ENCODE measurements at places on chromosomes 3 and 15. TPM values are rescaled to one million over a fixed set of nuclear protein-coding genes. Genes with fewer than 3 reads are reported as not detected.
A peak's percentile ranks its signal among the peaks of the same experiment; 100 is the strongest.

DNA sequence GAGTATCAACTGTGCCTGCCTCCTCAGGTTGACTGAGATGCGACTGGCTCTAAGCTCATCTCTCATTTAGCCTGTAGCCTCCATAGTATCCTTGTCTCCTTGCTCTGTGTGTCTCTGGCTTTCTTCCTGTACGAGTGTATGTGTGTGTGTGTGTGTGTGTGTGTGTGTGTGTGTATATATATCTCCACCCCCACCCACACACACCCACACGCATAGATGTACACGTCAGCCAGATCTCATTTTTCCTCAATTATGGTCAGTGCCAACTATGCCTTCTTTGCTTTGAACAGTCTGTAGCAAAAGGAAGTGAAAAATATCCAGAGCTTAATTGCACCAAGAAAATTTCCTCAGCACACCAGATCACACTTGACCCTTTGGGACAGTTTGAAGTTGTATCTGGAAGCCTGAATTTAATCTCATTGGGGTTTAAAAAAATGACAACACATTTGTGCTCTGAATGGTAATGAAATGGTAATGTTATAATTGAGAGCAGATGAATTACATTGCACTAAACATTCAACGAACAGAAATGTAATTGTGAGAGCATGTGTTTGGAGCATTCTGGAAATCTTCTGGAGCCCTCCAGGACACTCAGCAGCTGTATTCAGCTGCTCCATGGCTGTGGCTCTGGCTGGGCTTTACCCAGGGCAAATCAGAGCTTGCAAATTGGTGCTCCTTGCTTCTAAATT is 63.6 kb downstream of the RYR3 start:
- DNase-seq, result no peak

DNA sequence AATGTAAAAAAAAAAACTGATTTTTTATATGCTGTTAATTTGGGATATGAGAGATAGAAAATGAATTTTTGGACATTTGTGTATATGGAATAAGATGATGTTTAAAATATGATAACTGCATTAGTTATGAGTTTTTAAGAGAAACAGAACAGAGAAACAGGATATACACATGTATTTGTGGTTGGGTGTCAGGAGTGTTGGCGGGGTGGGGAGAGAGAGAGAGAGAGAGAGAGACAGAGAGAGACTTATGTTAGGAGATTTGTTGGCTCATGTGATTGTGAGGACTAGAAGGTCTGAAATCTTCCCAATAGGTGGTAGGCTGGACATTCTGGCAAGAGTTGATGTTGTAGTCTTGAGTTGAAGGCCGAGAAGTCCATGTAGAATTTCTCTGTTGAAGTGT is 1121.6 kb upstream of the GBE1 start:
- DNase-seq, result no peak

DNA sequence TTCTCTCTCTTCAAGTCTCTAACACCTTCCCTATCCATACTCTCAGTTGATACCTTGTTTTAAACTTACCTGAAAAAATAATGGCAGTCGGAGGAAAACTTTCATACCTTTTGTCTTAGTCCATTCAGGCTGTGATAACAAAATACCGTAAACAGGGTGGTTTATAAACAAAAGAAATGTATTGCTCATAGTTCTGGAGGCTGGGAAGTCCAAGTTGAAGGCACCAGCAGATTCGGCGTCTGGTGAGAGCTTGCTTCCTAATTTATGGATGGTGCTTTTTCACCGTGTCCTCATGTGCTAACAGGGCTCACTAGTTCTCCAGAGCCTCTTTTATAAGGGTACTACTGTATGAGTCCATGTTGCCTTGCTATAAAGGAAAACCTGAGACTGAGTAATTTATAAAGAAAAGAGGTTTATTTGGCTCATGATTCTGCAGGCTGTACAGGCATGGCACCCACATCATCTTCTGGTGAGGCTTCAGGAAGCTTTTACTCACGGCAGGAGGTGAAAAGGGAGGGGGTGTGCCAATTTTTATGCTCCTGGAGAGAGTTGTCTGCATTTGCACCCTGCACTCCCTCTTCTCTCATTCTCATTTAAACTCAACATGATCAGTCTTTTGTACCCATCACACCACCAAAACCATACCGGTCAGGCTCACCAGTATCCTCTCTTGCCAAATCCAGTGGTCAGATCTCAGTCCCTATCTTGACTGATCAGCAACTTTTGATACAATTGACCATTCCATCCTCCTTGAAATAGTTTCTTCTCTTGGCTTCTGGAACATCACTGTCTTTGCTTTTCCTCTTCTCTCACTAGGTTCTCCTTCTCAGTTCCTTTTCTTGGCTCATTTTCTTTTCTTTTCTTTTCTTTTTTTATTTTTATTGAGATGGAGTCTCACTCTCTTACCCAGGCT is 21.6 kb downstream of the ST6GAL1 start:
- no peak for DNase-seq

- DNase-seq, result no peak
These were observed 142.4 kb downstream of the ANXA2 start for GRCh38 chr15:60255390-60255789.

DNA sequence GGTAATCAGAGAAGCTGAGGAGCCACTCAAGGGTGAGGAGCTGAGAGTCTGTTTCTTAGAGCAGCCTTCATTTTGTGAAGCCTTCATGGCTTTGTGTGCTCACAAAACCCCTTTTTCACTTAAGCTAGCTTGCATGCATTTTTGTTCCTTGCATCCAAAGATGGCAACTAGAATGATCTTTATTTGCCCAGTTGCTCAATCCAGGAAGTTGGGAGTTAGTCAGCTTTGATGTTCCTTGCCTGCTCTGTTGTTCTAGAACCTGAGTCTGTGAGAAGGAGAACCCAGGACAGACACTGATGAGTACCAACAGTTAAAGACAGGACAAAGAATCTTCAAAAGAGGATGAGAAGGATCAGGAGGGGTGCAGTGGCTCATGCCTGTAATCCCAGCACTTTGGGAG is 81.8 kb downstream of the IL20RB start:
- no peak for DNase-seq

DNA sequence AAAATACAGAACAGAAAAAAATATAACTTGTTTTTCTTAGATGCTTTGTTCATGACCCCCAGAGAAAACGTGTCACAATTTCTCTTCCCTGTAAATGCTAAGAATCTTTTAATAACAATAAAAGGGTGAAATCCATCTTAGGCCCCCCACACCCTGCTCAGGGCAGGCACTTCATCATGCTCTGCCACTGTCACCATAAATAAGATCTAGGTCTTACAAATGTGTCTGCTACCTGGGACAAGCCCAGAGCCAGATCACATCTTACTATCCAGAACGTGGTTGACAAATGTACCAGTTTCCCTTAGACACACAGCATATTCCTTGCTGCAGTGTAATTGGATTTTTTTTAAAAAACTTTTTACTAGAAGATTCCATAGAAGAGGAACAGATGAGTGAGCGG is 795.4 kb downstream of the AGBL1 start:
- DNase-seq, result no peak

DNA sequence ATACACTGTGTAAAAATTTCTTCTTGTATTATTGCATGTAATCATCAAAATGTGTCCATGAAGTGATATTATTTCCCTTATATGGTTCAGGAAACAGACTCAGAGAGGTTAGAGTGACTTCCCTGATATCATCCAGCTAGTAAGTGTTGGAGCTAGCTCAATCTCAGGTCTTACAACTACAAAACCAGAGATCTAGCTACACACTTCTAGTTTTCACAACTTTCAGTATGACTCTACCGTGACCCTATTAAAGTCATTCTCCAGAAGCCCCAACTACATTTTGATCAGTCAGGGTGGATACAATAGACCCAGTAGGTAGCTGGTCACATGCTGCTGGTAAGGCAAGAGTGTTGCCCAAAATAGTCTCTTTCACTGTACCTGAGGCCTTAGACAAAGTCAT is 165.3 kb downstream of the GOLIM4 start:
- DNase-seq, result no peak

DNA sequence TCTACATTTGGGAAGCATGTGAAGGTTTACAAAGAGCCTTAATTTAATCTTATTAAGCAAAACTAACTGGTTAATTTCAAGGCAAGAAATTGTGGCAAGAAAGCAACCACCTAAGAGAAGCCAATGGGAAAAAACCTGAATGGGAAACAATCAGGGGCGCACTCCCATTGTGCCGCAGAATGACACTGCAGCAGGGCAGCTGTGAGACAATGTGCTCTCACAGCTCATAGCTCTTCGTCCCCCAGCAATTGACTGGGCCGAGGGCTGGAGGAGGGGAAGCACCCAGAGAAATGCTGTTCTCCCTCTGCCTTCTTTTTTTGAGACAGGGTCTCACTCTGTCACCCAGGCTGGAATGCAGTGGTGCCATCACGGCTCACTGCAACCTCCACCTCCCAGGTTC is 93.3 kb upstream of the RAD18 start:
- no peak for DNase-seq

DNA sequence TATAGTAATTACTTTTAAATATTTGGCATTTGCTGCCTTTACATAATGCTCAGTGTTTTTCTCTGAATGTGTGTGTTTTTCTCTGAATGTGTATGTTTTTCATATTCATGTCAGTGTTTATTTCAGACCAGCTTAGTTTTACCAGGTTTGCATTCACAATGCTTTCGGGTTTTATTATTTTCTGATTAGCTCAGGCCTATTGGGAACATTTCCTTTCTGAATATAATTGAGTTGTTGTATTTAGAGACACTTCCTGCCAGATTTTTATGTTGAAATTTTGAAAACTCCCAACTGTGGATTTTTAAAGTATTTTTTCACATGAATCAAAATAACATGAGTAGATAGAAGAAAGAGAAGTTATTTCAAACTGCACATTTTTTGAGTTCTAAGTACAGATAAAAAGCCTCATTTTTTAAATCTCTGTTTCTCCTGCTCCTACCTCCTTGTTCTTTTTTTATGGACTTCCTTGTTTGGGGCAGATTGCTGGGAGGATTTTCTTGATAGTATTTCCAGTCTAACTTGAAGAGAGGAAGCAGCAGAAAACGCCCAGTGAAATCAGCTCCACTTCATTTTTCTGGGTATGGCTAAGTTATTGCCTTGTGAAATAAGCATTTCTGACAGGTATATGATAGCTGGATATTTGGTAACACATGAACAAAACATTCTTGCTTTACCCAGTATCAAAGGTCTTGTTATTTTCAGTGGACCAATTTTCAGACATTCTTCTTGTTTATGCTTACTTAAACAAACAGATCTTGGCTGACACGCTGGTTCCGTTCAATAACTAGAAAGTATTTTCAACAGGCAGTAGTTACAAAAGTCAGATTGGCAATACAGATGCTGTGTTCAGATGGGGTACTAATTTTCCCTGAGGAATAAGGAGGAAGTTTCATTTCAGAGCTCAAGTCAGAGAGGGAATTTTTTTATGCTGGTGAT is 70.7 kb downstream of the RIOX2 start:
- DNase-seq, result no peak

DNA sequence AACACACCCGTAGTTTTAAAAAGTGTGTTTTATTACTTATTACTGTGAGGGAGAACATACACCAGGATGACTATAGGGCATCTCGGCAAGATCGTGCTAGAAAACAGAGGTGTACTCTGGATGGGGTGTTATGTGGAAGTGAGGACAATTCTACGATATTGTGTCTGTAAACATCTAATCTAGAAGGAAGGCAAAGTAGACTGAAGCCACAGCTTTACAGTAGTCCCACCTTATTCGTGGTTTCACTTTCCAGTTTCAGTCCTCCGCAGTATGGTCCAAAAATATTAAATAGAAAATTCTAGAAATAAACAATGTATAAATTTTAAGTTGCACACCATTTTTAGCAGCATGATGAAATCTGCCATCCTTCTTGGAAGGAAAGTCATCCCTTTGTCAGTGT is 277.9 kb downstream of the UNC13C start:
- no peak for DNase-seq

- DNase-seq, result no peak
These were observed 542.1 kb upstream of the NAALADL2 start for GRCh38 chr3:174317005-174317404.

GRCh38 chr3:38549082-38549481 is 52.9 kb downstream of the EXOG start:
- DNase-seq, result peak; percentile 64

- DNase-seq, result no peak
These were observed 21.4 kb upstream of the ZBED2 start for GRCh38 chr3:111616417-111617105.

- DNase-seq, result no peak
These were observed 17.3 kb upstream of the HDAC11 start for GRCh38 chr3:13462822-13463221.

DNA sequence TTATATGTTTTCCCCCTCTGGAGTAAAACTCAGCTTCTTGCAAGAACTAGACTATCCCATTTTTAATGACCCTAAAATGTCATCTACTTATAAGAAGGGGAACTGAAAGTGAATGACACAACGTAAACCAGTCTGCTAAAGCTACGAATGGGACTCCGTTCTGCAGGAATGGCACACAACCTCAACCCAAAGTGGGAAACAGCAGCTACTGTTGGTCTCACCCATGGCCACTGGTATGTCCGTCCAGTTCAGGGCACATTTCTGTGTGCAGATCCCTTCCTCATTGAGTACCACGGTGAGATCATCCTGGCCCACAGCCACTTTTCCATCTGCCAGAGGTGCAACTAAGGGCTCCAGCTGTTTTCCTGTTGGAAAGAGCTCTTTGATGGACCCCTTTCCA is 23.8 kb downstream of the VPS39 start:
- DNase-seq, result no peak

- DNase-seq, result no peak
These were observed 54.0 kb downstream of the KCNH8 start for GRCh38 chr3:19202303-19202702.

GRCh38 chr15:81315452-81316175 is 8.3 kb downstream of the STARD5 start:
- DNase-seq, result peak; percentile 69

- DNase-seq, result no peak
These were observed 40.2 kb downstream of the ISL2 start for GRCh38 chr15:76376816-76377215.

DNA sequence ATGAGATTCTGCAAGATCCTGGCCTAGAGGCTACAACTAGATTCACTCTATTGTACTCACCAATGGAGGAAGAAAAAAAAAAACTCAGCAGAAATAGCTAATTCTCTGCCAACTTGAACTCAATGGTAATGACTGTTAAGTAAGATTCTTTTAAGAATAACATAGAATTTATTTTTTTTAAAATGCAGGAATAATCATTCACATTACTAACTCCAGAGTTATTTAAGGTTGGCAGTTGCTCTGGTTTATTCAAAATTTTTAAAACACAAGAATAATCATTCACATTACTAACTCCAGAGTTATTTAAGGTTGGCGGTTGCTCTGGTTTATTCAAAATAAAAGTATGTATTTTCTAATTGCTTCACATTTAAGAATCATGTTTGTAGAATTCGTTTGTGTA is 1071.9 kb downstream of the IGSF11 start:
- no peak for DNase-seq

- DNase-seq, result no peak
These were observed 97.3 kb downstream of the NR1D2 start for GRCh38 chr3:24042174-24043059.

PLCL2 gene
- total RNA-seq, result 12.2 TPM

GUCA1C gene
- total RNA-seq, result not detected

KCNAB1 gene
- 3.6 TPM for total RNA-seq

C3orf85 gene
- total RNA-seq, result not detected

BNC1 gene
- 0.42 TPM for total RNA-seq

CHRNB4 gene
- not detected for total RNA-seq

PGBD4 gene
- total RNA-seq, result 0.96 TPM

C15orf62 gene
- 0.19 TPM for total RNA-seq

OIP5 gene
- total RNA-seq, result not detected

ITIH3 gene
- total RNA-seq, result 0.71 TPM

CPLX3 gene
- total RNA-seq, result not detected

MOBP gene
- total RNA-seq, result not detected

FBXO40 gene
- total RNA-seq, result 0.13 TPM

GNAT1 gene
- not detected for total RNA-seq

COL8A1 gene
- 18.5 TPM for total RNA-seq

AADACL2 gene
- 0.22 TPM for total RNA-seq

TXNRD3 gene
- total RNA-seq, result 12.2 TPM

LYZL4 gene
- total RNA-seq, result not detected

KNSTRN gene
- 16.5 TPM for total RNA-seq
